ENCODE measurements at places on chromosomes 4 and X. TPM values are rescaled to one million over a fixed set of nuclear protein-coding genes. Genes with fewer than 3 reads are reported as not detected.

The BEX2 gene
- not detected for total RNA-seq

The JCHAIN gene
- total RNA-seq: 0.10 TPM

The GRIA3 gene
- total RNA-seq: 0.69 TPM

The DIPK2B gene
- 2.6 TPM for total RNA-seq

The SPANXN5 gene
- not detected for total RNA-seq

The TLR3 gene
- total RNA-seq: 8.4 TPM

The CYBB gene
- total RNA-seq: not detected

The SLITRK4 gene
- total RNA-seq: 2.2 TPM

The SPANXA2 gene
- total RNA-seq: not detected

The CASK gene
- 23.5 TPM for total RNA-seq

The CDK16 gene
- total RNA-seq: 75.4 TPM

The MTM1 gene
- 4.0 TPM for total RNA-seq

The MTHFD2L gene
- total RNA-seq: 2.4 TPM

The CXCL11 gene
- not detected for total RNA-seq

The AMBN gene
- total RNA-seq: not detected

The SNX12 gene
- total RNA-seq: 51.0 TPM

The VMA21 gene
- total RNA-seq: 15.9 TPM

The HAND2 gene
- 15.3 TPM for total RNA-seq

The MAB21L2 gene
- not detected for total RNA-seq

The VCX2 gene
- not detected for total RNA-seq

The SUPT20HL2 gene
- total RNA-seq: not detected

The ATP8A1 gene
- total RNA-seq: 2.1 TPM

The CITED1 gene
- not detected for total RNA-seq

All from cardiac ventricle fibroblast (primary cell).